GM13976 (cell line): ENCODE measurements at places on chromosomes 1 and 21.

GRCh38 chr1:8986814-8987190 lies 39.4 kb downstream of the SLC2A7 start:
- no peak for DNase-seq

- DNase-seq, result no peak
Observed at GRCh38 chr1:162753001-162753658, 37.4 kb upstream of the HSD17B7 start.

DNA sequence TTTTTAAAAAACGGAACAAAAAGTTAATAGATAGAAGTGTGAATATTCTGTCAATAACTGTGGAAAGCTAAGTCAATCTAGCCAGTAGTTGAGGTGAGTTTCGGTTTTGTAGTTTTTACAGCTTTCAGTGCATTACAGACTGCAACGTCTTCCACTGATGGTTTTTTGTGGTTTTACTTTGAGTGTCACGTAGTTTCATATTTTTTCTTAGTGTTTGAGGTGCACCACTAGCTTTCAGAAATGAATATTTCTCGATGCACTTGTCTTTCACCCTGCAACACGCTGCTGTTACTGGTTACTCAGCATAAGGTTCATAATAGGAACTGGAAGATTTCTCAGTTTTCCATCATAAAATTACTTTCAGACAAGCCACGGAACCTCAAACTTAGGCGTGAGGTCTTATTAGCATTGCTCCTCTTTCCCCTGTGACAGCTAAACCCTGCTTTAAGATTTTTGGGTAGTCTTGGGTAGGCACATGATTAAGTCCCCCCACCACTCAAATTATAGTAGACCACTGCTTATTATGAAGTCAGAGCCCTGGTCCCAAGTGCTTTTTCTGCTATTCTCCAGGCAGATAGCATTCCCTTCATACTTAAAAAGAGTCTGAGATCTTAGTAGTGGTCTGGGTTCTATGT lies 1412.7 kb downstream of the KCNT2 start:
- peak; percentile 43 for DNase-seq

DNA sequence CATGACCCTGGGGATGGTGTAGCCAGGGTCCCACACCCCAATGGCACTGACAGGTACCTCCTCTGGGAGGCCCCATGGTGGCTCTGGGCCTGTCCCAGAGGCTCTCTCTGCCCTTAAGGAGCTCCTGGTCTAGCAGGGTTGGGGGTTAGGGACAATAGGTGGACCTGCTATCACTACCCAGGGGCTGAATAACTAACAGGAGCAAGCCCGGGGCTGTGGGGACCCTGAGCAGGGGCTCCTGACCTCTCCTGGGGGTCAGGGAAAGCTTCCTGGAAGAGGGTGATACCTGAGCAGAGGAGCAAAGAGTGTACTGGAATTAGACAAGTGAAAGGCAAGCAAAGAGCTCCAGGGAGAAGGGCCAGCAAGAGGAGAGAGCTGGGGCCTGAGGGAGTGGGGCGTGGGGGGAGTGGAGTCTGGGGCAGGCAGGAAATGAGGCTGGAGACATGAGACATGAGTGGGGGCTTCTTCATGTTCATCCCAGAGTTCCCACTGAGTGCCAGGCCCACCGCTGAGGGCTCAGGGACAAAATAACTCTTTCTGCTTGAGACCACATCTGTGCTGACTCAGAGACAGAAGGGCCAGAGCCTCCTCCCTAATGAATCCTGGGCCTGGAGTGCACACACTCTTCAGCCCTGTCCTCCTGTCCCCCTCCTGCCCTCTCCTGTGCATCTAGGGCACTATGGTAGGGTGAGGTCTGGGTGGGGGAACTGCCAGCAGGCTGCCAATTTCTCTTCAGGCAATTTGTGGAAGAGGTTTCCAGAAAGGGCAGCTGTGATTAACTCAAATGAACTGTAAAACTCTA lies 517.6 kb downstream of the PTPRU start:
- no peak for DNase-seq

DNA sequence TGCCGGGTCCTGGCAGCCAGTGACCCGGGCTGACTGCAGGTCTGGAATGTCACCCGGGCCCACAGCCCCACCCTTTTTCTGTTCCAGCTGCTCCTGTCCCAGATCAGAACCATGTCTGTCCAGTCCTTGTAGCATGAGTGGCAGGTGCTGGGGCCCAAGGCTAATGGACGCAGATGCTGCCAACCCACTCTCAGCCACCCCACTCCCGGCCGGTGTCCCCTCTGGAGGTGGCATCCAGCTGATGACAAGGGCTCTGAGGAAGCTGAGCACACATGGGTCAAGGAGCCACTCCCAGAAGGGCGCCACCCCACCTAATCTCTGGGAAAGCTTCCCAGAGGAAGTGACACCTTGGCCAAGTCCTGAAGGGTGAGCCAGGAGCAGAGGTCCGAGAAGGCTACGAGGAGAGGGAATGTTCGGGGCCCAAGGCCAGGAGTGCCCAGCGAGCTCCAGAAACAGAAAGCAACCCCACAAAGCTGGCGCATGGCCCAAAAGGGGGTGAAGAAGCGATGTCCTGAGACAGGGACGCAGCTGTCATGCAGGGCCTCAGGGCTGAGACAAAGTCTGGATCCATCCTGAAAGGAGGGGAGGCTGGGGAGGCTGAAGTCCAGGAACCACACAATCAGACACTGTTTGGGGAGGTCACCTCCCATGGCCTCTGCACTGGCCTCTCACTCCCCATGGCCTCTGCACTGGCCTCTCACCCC lies 39.5 kb downstream of the ACOT7 start:
- DNase-seq, result no peak

DNA sequence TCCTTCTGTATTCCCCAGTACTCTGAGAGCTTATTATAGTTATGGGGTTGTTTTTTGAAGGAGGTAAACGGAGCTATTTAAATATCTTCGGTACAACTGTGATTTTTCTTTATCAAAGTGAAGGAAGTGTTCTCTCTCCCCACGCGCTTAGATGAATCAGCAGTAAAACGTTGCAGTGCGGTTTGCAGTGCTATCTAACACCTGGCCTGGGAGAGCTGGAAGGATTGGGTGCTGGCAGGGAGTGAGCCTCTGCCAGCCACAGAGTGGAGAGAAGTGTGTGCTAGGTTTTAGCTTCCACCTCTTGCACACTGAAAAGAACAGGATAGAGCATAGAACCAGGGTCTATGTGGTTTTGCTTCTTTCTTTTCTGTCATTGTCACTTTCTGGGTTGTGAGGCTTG lies 165.9 kb downstream of the SDCCAG8 start:
- DNase-seq, result no peak

DNA sequence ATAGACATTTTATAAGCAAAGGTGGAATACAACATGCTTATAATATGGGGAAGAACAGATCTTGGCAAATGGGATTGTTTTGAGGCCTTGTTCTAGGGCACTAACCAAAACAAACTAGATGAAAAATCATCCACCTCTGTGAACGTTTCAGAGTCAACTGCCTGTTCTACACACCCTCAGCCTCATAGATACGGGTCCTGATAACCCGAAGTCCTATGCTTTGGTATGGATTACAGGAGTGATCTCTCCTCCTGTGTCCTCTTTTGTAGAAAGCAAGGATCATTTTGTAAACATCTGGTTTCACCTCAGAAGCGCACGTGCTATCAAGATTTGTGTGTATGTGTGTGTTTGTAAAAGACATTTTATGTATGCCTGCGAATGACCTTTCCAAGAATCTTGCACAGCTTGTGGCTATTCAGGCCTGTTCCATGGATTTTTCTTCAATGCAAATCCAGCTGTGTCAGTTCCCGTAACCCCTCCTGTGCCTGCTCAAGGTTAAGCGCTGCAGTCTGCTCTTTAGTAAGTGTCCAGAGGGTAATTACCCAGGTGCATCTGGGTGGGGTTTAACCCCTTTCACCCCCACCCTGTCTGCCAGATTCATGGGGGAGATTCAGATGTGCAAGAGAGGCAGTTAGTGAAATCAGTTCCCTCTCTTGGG lies 132.4 kb downstream of the ROR1 start:
- no peak for DNase-seq

- no peak for DNase-seq
Observed at GRCh38 chr1:238558156-238558555, 667.4 kb upstream of the ZP4 start.

- DNase-seq, result peak; percentile 80
Observed at GRCh38 chr1:156838972-156839371, 19.9 kb downstream of the INSRR start.

GRCh38 chr1:88208389-88208788 lies 475.7 kb upstream of the PKN2 start:
- DNase-seq, result no peak

DNA sequence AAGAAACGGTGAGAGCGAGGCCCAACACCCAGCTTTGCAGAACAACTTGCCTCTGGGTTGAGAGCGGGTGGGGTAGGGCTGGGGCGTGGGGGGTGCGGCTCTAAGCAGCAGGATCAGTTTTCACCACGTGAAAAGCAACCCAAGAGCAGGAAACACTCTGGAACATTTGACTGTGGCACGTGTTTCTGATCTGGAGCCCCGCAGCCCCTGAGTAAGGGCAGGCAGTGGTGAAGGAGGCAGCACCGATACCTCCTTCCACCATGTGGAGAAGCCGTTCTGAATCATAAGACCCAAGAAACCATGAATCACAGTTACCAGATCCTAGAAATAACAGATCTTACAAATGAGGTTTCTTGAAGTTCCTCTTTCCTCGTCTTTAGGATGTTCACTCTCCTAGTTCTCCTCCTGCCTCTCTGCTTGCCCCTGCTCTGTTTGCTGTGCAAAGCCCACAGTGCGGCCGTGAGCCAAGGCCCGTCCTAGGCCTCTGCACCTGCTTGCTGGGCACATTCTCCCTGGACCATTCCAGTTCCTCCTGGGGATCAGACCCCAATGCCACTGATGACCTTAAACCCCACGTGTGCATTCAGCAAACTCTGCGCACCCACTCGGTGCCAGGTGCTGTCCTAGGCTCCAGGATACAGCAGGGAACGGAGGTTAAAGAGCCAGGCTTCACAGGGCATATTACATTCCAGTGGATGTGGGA lies 31.9 kb downstream of the SLC1A7 start:
- DNase-seq, result no peak

- no peak for DNase-seq
Observed at GRCh38 chr1:1148061-1148460, 25.6 kb upstream of the TTLL10 start.

DNA sequence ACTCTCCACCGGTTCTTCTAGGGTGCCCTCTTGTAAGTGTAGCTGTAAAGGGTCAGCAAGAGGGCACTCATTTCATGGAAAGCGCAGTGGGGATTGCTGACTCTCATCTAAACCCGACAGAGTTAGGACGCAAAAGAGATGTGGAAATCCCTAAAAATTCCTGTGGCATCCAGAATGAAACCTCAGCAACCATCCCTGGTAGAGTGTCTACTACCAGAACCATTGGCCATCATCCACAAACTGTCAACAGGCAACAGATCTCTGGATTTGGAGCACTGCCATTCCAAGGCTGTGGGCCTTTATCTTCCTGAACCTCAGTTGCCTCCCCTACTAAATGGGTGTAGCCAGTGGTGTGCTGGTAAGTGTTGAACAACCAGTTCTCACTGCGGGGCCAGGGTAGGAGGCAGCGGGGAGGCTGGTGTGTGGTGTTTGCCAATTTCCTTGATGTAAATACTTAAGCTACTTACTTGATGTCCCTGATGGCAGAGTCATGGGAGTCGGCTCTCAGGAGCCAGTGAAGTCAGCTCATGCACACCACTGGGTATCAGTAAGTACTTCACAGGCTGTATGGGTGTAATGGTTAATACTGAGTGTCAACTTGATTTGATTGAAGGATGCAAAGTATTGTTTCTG lies 195.8 kb downstream of the KAZN start:
- no peak for DNase-seq

DNA sequence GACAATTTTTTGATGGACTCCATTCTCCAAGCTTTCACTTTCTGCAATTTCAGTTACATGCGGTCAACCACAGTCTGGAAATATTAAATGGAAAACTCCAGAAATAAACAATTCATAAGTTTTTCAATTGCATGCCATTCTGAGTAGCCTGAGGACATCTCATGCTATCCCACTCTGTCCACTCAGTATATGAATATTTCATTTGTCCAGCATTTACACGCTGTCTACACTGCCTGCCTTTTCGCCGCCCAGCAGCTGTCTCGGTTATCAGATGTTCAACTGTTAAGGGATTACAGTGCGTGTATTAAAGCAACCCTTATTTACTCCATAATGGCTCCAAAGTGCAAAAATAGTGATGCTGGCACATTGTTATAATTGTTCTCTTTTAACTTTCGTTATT lies 116.3 kb downstream of the ADSS2 start:
- no peak for DNase-seq

DNA sequence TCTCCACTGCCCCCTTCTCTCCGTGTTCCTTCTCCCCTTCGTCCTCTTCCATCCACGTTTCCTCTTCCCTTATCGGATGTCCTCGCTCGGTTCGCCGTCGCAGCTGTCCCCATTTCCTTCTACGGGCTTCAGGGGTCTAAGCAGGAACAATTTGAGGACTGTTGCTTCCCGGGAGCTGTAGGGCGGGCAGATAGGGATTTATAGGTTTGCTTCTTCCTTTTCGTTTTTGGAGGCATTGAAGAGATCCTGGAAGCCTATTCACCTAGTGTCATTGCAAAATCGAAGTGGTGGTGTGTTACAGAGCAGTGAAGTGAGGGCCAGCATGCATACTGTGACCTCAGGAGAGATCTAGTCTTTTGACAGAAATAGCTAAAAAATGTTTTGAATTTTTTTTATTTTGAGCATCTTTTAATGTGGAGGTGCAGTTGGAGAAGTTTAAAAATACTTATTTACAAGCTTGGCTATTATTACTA lies 897 bp downstream of the ZYG11B start:
- no peak for DNase-seq

DNA sequence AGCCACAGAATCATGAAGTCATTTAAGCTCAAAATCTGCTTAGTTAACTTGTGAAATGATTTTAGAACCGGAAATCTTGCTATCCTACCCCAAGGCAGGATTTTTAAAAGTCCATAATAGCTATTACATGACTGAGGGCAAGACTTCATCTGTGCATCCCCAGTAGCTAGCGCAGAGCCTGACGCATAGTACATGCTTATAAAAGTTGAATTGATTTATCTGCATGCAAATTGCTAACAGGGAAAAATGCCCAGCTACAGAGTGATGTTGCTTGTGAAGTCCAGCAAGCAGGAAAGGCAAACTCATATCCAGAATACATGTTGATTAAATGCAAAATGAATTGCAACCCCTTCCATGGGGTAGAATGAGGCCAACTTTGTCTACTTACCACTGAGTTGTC lies 8.1 kb upstream of the MAP1LC3C start:
- no peak for DNase-seq
